NB4 (cell line): ENCODE measurements at places on chromosomes 2 and 18.
A peak's percentile ranks its signal among the peaks of the same experiment; 100 is the strongest.

DNA sequence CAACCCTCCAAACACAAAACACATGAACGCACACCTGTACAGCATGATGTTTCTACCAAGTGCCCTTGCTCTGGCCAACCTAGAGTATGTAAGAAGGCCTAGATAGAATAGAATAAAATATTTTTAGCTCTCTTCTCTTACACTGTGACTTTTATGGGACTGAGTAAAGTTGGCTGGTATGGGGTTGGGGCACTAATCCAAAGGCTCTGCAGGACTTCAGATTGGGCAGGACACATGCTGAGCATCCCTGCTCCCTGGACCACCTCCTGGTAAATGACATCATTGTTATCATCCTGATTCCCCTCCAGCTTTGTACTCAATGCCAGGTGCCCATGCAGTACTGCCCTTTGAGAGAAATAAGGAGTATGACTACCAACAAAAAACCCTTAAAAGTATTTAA lies 322.2 kb downstream of the SLC8A1 start:
- no peak for DNase-seq

GRCh38 chr2:216142540-216142939 lies 33.4 kb downstream of the XRCC5 start:
- DNase-seq, result no peak

DNA sequence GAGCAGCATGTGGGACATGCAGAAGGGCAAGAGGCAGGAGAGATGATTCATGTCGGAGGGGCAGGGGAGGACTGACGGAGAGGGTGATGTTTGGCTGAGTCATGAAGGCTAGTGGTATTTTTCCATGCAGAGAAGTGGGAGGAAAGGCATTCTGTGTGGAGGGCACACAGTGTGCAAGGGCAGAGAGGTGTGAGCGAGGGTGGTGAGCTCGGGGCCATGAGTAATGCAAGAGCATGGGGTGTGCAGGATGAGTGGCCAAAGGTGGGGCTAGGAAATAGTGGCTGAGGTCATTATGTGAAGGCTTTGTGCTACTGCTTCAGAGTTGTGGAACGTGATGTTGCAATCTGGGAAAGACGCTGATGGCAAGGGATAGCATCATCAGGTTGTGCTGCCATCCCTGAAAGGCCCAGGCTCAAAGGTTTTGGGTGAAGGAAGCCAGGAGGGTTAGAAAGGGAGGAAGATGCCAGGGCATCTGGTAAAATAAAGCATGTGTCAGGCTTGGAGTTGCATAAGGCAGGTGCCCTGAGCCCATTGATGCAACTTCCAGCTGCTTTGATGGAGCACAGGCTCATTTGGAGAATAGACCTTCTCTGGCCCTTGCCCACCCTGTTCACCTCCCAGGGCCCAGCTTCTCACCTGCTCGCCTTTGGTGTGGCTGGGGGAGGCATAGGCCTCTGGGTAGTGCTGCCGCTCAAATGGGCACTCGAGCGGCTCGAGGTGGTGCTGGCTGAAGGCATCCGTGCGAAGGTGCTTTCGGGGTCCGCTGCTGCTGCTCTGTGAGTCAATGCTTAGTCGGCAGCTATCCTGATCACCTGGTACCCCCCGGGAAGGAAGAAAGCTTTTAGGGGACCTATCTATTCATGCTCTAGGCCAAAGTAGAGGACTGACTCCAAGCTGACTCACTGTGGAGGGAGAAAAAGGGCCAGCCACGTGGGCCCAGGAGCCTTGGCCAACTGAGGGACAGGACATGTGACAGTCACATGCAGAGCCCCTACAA lies 37.5 kb downstream of the PAX8 start:
- peak; percentile 93 for DNase-seq

DNA sequence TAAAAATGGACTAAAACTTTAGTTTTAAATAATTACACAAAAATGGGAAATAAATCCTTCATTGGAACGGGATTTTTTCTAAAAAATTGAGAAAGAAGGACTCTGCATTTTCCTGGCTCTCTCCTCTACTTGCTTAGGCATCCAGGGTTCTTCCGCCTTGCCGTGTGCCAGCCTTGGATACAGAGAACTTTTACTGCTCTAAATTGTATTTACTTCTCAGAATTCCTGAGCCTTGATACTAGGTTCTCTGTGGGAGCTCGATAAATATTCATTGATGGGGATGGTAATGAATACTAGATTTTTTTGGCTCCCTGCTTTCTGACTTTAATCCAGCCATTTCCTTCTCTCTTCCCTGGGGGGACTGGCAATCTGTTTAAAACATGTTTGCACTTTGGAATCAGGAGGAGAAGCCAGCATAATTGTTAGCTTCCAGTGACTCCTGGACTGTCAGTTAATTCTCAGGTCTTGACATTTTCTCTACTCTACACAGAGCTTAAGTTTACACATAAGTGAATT lies 746.1 kb upstream of the LRRTM1 start:
- no peak for DNase-seq

DNA sequence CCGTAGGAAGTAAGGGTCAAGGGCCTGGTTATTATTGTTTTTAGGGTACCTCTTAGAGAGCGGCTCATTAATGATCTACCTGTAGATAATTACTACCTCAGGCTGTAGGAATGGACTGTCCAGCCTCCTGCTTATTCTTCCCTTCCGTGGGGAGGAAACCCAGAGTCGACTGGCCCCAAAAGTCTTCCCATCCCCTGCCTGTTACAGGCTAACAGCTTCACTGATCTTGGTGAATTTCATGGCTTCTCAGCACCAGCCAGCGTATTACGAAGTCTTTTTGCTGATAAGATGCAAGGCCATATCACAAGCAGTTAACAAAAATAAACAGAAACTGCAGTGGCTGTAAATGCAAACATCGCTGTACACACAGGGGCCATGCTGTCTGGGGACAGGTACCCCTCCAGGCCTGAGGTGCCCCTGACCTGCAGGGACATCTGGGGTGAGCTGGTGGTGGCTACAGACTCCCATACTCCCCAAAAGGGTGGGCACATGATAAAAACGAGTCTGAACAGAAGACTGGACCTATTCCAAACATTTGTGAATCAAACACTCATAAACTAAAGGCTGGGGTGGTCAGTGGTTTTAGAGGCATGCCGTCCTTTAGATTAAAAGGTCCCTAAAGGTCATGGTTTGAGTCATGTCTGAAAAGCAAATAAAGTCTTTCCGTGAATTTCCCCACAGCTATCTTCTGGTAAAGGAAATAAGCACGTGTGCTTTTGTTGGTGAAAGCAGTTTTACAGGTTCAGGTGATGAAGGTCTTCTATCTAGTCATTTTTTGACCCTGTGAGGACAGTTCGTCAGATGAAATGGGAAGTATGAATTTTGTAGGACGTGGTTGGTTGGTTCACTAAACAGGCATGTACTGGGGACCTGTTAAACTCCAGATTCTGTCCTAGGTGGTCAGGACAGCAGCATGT lies 36.7 kb downstream of the TTC39C start:
- no peak for DNase-seq

DNA sequence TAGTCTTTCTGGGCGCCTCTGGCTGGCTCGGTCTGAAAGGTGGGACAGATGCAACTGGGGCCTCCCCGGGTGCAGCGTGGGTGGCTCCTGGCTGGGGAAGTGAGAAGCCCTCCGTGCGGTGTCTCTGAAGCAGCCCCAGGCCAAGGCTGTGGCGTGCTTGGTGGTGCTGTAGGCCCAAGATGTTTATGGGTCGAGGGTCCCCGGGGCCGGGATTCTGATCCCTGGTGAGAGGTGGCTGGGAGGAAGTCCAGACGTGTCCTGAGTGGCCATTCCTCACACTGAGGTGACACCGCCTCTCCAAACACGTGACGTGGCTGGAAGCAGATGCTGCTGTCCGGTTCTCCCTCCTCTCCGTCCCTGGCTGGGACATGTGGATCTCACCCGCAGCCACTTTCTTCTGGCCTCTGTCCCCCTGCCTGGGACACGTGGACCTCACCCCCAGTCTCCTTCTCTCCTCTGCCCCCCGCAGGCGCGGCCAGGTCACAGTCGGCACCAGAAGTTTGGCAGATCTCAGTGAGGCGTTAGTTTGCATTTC lies 12.6 kb downstream of the RTP5 start:
- peak; percentile 74 for DNase-seq

GRCh38 chr2:42132191-42132965 lies 36.8 kb upstream of the EML4 start:
- DNase-seq, result peak; percentile 21

GRCh38 chr2:41892476-41892875 lies 155.3 kb upstream of the PKDCC start:
- DNase-seq, result no peak

DNA sequence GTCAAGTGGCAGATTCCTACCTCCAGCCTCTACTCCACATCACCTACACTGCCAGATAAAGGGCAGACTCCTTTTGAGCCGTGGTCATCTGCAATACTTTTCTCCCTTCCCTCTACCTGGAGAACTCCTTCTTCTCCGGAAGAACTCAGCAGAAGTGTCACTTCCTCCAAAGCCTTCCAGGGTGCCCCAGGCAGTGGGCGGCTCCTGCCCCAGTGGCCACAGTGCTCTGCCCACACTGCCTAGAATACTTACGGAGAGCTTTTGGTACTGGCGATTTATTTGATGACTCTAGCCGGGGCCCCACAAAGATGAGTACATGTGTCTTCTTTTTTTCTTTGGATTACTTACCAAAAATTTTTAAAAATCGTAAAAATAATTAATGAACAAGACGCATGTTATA lies 39.7 kb downstream of the FOSL2 start:
- DNase-seq, result no peak

DNA sequence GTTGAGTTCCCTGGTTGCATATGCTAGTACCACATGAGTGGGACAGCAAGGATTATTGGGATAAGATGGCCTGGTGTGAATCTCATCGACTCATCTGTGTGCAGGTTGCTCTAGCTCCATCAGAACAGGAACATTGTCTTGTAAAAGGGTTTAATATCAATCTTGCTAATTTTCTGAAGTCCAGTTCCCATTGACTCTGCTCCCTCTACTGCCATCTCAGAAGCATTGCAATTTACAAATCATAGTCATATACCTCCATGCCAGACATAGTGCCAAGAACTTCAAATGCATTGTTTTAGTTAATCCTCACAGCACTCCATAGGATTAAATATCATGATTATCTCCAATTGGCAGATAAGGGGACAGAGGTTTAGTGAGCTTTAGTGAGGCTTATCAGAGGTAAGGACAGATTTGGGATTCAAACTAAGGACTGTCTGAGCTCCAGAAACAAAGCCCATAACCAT lies 4.8 kb upstream of the STAT4 start:
- peak; percentile 68 for DNase-seq

- no peak for DNase-seq
Measured at GRCh38 chr18:7568426-7568825, 1.3 kb downstream of the PTPRM start.

DNA sequence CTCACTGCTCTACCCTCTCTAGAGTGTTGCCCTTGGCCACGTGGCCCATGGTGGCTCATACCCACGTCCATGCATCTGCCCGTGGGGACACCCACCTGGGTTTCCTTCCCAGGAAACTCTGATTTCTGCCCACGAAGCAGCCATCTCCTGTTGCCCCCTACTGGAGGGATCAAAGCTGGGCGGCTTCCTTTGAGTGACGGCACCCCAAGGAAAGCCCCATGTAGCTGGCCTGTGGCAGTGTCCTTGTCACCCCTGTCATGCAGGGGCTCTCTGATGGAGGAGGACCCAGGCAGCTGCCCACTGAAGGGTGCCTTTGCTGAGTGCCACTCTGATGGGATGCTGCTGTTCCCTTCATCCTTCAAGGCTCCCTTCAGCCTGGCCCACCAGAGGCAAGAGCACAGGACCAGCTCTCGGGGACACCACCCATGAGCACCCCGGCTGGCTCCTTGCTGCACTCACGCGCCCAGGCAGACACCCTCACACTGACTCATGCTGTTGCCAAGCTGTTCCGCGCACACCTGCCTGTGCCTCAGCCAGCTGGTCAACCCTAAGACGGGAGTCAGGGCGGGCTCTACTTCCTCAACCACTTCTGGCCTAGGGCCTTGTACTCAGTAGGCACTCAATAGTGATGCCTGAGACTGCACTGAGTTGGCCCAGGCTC lies 101.1 kb downstream of the CTIF start:
- peak; percentile 18 for DNase-seq

DNA sequence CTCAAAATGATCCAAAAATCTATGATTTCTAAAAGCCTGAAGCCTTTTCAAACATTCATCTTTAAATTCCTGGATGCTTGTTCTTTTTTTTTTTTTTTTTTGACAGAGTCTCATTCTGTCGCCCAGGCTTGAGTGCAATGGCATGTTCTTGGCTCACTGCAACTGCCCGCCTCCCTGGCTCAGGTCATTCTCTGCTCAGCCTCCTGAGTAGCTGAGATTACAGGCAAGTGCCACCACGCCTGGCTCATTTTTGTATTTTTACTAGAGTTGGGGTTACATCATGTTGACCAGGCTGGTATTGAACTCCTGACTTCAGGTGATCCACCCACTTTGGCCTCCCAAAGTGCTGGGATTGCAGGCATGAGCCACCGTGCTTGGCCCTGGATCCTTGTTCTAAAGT lies 649.5 kb downstream of the XIRP2 start:
- DNase-seq, result no peak

DNA sequence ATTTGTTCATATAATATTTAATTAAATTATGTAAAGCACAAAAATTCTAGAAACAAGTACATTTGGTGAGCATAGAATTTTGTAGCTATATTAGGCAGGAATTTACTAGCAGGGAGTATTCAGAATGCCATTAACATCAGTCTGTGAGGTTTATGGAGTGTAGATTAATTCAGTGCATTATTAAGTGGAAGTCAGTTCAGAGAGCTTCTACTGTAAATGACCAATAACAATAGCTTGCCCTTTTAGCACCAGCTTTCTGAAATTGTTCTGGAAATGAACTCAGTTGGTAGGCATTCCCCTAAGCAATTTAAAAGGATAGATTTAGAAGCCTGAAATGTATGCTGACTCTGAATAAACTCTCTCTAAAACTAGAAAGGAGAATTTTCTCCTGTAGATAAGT lies 208.2 kb upstream of the CNTNAP5 start:
- DNase-seq, result no peak

- DNase-seq, result no peak
Measured at GRCh38 chr2:17765398-17765797, 11.5 kb downstream of the GEN1 start.

DNA sequence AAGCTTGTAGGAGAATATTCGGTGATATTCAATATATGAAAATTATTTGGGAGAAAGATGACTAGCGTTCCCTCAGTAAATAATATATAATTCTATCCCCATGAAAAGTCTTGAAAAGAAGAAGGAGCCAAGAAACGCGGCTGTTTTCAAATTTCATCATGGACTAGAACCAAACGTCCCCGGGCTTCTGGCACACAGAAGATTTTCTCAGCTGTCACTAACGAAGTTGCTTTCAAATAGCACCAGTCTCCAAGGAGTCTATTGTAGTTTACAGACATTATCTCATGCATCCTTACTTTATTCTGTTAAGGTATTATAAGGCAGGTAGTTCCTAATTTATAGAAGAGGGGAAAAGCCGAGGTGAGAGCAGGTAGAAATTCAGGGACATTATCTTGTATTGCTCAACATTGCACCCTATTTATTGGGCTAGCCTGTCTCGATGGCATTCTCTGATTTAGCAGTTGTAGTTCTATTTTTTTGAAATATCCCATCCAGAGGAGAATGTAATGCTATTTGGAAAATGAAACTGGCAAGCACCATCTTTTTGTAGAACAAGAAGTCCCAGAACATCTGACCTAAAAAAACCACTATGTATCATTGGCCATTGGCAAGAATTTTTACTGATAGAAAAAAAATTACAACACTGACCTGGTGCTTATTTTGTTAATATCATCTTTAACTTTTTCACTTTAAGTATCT lies 198.1 kb upstream of the RASGRP3 start:
- no peak for DNase-seq

GRCh38 chr2:196040218-196040617 lies 28.4 kb downstream of the DNAH7 start:
- DNase-seq, result no peak
